ENCODE measurements at places on chromosomes 11 and 22.

DNA sequence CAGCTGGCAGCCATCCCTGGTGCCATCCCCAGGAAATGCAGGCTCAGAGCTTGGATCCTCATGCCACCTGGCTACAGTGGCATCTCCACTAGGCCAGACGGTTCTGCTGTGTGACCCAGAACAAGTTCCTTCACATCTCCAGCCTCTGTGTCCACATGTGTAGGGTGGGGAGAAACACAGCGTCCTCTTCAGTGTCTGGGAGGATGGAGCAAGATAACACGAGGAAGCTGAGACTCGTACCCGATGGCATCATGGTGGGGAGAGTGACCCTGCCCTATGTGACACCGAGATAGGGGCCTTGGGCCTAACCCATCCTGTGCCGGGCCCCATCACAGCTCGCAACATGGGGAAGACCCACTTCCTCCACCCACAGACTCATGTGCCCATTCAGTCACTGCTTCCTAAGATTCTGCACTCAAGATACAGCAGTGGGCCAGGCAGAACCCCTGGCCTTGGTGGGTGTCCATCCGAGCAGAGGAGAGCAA lies 78.5 kb downstream of the MORC2 start:
- no peak for DNase-seq

- DNase-seq = peak; percentile 10
Observed at GRCh38 chr11:125892071-125892470, 4.6 kb downstream of the HYLS1 start.

GRCh38 chr11:47995360-47995769 lies 15.0 kb downstream of the PTPRJ start:
- DNase-seq = no peak

DNA sequence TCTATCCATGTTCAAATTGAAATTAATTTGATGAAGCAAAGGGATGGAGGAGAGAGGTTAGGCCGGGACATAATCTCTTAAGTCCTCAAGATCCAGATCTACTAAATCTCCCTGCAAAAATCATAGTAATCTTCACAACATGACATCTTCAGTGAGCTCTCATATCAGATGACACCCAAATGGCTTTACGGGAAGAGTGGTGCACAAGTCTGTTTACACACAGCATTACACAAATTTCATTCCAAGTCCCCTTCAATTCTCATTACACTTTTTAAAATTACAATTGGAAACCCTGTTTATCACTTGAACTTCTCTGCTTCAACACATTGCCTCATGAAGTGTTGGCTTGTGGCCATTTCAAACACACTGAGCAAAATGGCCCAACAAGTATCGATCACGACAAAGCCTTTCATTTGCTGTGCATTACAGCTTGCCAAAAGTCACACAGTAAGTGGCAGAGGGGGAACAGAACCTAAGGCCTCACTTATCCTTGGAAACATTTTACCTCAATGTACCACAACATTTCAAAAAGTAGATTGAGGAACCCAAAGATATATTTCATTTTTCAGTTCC lies 17.9 kb upstream of the TPH1 start:
- DNase-seq = no peak

- no peak for DNase-seq
Observed at GRCh38 chr11:60981515-60981914, 10.0 kb downstream of the CD6 start.

- DNase-seq = peak; percentile 51
Observed at GRCh38 chr11:14075118-14076078, 112.9 kb downstream of the SPON1 start.

GRCh38 chr11:6632116-6633073 lies 13.2 kb upstream of the TPP1 start:
- DNase-seq = no peak

GRCh38 chr11:78417175-78417887 lies at the start of gene GAB2:
Gene GAB2, minus strand, starts transcription at chr11:78417820. Its CDS starts 100 bp downstream, at chr11:78417720.
- no peak for DNase-seq

DNA sequence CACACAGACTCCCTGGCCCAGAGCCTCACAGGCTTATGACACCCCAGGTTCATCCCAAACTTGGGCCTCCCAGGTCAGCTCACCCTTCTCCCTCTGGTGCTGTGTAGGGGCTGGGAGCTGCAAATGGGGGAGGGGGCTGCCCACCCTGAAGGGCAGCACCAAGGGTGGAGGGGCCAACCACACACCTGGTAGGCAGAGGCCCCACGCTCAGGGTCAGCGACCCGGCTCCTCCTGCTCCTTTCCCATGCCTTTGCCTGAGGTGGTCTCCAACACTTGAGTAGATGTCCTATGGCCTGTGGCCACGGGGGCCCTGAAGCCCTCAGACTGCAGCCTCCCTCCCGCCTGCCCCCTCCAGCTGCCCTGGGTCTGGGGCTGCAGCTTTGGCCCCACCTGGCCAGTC lies 3.4 kb downstream of the DGCR6 start:
- DNase-seq = no peak

GRCh38 chr11:129787532-129788155 lies 28.0 kb upstream of the TMEM45B start:
- peak; percentile 4 for DNase-seq

- DNase-seq = peak; percentile 85
Observed at GRCh38 chr22:46087816-46088277, 62.5 kb upstream of the PPARA start.

DNA sequence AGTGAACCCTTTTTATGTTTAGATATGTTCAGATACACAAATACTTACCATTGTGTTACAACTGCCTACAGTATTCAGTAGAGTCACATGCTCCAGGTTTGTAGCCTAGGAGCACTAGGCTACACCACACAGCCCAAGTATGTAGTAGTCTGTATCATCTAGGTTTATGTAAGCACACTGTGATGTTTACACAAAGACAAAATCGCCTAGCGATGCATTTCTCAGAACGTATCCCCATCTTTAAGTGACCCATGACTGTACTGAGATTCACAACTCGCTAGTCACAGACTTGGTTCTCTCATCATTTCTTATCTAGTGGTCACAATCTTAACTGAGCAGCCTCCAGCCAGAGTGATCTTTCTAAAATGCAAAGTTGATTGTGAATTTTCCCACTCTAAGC lies 119.2 kb downstream of the RASSF10 start:
- DNase-seq = no peak

- peak; percentile 60 for DNase-seq
Observed at GRCh38 chr11:29656597-29656996, 360.2 kb downstream of the KCNA4 start.

GRCh38 chr22:34294986-34295385 lies 374.7 kb upstream of the LARGE1 start:
- no peak for DNase-seq

- no peak for DNase-seq
Observed at GRCh38 chr11:18393581-18394274, 635 bp upstream of the LDHA start.

DNA sequence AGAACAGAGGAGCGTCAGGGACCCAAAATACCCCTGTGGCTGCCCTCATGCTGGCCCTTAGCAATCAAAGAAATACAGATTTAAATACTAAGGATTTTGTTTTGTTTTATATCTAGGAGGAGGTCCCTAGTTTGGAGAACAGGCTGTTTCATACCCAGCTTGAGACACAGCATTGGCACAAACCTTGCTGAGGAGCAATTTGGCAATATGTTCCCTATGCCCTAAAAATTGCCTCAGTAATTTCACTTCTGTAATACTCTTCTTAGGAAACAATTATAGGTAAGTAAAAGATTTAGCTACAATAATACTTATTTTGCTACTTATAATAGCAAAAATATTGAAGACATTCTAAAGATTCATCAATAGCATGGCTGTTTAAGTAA lies 37.0 kb downstream of the TSKU start:
- no peak for DNase-seq

- DNase-seq = no peak
Observed at GRCh38 chr11:12270215-12270797, 107.1 kb upstream of the PARVA start.

DNA sequence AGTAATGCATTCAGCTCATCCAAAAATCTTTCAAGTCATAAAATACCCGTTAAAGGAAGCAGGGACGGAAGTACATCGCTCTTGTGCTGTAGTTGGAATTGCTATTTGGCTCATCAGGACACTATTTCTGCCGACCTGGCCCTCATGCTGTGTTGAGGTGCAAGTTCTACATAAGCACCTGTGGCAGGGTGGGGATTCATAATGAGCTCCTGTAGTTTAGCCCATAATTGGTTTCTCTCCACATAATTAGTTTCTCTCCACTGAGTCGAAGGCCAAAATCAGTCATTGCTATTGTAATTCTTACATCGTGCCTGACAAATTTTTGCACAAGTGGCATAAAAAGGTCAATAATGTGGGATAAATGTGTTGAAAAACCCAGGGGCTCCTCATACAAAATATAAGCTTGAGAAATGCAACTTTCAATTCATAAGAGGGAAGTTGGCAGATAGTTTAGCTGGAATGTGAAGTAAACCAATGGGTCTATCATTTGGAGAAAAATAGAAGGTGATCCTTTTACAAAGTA lies 14.9 kb upstream of the ISX start:
- DNase-seq = no peak

- no peak for DNase-seq
Observed at GRCh38 chr22:23397613-23398567, 182.2 kb downstream of the IGLL1 start.

DNA sequence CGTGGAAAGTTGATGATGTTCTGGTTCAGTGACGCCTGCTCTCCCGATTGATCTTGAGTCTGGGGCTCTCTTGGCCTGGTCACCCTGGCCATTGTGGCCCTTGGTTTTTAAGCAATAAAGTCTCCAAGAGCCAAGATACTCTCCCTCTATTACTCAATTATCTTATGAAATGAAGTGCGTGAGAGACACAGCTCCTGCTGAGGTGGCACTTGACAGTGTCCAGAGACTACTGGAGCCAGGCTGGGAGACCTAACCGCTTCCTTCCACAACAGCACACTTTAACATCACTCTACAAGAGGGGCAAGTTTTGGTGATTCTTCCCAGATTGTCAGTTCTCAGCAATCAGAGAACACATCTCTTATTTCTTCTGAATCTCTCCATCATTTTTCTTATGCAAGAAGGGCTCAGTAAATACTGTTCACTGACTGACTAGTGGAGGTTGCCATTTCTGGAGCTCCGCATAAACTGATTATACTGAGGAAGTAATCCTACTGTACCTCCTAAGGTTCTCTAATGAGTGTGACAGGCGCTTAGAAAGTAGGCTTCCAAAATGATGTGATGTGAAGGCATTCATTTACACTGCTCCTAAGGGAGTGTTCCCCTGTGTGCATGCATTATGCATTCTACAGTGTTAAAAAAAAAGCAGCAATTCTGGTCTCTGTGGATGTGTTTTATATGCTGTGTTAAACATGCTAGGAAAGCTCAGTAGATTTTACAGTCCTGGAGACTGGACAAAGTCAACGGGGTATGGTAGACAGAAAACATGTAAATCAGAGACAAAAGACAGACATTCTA lies 968.0 kb downstream of the OPCML start:
- DNase-seq = no peak

GRCh38 chr11:117888139-117888566 lies 11.7 kb upstream of the FXYD6 start:
- DNase-seq = no peak

GRCh38 chr22:39244496-39245129 lies at the start of gene PDGFB:
Gene PDGFB, minus strand, starts transcription at chr22:39244982. Its CDS starts 1,019 bp downstream, at chr22:39243963.
- DNase-seq = peak; percentile 35

- DNase-seq = peak; percentile 51
Observed at GRCh38 chr22:30044369-30044768, 35.9 kb upstream of the HORMAD2 start.

DNA sequence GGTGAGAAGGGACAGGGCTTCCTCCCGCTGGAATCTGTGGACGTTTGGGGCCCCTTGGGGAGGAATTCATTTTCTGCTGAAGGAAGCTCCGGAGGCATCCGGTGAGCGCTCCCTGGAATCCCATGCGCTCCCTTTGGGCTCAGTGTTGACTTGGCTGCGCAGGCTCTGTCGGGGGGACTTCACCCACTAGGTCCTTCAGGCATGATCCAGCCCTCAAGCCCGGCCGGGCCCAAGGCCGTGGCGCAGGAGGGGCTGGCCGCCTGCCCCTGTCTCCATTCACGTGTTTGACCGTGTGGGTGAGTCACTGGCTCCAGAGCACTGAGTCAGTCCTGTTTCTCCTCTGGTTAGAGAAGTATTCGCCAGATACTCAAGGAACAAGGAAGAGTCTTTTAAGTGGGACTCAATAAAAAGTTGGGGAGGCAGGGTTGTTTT lies 1.4 kb downstream of the CTTN start:
- peak; percentile 95 for DNase-seq

GRCh38 chr22:46891382-46891951 lies 129.0 kb downstream of the TBC1D22A start:
- DNase-seq = no peak

GRCh38 chr11:464316-464715 lies 14.2 kb downstream of the PTDSS2 start:
- DNase-seq = no peak

DNA sequence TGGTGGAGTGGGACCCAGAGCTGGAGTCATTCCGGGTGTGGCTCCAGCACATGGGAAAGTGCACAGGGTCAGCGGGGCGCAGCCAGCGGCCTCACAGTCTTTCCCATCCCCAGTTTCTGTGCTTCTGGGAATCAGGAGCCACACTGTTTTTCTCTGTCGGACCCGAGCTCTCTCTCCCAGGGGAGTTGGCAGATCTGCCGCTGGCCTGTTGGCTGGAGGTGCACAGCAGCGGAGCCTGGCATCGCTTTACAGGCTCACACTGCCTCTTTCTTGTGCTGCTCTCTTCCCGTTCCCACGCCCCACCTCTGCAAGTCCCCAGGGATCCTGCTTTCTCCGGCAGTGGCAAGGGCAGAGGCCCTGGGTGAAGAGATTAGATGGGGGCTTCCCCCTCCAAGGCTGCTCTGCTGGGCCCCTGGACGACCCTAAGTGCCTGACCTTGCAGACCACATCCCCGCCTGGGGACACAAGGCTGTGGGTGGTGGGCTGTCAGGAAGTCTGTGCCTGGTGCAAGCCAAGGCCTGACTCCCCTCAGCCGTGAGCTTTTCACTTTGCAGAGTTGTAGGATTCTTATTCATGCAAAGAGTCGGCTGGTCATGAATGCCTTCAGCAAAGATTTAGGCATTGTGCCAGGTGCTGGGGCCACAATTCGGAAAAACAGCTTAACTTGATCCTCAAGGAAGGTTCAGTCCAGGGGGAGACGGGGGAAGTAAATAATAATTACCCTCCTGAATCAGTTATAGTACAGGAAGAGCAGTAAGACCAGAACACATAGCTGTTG lies 116.3 kb downstream of the TIMP3 start:
- no peak for DNase-seq

- no peak for DNase-seq
Observed at GRCh38 chr11:76392870-76393269, 11.7 kb downstream of the GVQW3 start.

DNA sequence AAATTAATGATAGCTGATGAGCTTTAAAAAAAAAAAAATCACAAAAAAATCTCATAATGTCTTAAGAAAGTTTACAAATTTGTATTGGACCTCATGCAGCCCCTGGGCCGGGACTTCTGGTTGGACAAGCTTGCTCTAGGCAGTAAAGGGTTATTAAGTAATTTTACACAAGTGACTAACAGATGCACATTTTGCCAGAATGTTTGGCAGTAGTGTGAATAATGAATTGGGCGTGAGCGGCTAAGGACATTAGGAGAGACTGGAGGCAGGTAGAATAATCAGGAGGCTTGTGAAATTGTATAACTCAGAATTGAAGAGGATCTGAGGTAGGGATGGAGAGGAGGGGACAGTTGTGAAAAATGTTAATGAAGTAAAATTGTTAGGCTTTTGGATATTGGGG lies 77.4 kb downstream of the HIPK3 start:
- DNase-seq = no peak

All from amniotic epithelial cell (primary cell).